K562 (cell line): ENCODE measurements at places on chromosomes 4 and X.

DNA sequence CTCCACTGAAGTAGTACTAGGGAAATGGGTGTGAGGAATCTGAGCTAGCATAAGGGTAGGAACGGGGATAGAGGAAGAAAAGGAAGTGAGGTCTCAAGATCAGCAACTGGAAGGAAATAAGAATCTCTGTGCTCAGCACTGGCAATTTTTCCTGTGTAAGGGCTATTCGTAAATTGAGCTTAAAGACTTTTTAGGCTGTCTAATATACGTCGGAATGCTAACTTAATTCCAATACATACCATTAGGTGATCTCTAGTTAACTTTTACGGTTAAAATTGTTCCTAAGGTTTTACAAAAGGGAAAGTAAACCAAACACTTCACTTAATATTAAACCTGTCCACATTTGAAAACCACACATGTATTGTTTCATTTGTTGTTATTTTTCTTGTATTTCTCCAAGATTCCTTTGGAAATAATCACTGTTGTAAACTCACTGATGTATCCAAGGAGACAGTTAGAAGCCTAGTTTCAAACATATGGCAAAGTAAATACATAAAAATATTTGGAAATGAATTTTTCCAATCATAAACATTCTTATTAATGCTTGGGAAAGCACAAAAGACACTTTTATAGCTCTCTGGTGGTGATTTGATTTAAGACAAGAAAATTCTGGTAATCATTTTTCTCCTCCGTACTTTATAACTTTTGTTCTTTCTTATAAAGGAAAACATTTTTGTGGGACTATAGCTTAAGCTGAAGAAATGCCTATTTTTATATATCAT lies 28.1 kb upstream of the HPGDS start:
- no peak for DNase-seq

DNA sequence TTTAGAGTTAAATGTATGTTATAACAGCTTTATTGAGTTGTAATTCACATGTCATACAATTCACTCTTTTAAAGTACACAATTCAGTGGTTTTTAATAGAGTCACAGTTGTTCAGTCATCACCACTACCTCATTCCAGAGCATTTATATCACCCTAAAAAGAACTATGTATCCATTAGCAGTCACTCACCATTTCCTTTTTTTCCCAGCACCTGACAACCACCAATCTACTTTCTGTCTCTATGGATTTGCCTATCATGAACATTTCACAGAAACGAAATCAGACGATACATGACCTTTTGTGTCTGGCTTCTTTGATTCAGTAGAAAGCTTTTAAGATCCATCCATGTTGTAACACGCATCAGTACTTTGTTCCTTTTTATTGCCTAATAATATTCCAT lies 52.9 kb upstream of the FRAS1 start:
- no peak for DNase-seq

- DNase-seq = no peak
Observed at GRCh38 chr4:153126137-153126536, 78.1 kb upstream of the TRIM2 start.

DNA sequence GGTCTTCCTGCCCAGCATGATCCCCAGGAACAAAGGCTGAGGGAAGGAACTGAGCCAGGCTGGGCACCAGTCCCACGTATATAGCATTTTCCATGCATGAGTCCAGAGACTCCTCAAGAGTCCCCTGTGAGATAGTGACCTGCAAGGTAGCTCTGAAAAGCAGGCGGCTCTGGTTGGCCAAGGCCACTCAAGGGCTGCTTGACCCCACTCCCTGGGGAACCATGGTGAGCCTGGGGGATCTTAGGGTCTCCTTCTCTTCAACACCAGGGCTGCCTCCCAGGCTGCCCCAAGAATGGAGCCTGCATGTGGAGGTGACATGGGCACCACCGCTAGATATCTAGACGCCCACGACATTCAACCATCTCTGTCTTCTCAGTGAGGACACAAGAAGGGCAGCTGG lies 79.2 kb downstream of the SLC2A9 start:
- DNase-seq = no peak

- no peak for DNase-seq
Observed at GRCh38 chr4:1480720-1481119, 74.5 kb upstream of the NKX1-1 start.

GRCh38 chr4:55543858-55544257 lies 2.9 kb downstream of the CLOCK start:
- peak; percentile 43 for DNase-seq

DNA sequence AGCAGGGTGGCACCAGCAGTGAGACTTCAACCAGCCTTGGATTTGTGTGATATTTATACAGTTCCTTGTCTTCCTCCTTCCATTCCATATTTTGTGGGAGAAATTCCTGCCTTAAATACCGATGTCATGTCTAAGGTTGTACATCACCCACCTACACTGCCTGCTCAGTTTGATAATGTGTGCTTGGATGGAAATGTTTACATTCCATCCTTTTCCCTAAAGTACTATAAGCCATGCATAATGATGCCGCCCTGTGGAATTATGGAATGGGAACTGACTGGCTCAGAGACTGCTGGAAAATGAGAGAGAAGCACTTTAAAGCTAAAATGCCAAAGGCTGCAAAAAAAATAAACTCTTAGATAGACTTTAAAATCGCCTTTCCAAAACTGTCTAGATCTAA lies 11.3 kb upstream of the GLUD2 start:
- no peak for DNase-seq

DNA sequence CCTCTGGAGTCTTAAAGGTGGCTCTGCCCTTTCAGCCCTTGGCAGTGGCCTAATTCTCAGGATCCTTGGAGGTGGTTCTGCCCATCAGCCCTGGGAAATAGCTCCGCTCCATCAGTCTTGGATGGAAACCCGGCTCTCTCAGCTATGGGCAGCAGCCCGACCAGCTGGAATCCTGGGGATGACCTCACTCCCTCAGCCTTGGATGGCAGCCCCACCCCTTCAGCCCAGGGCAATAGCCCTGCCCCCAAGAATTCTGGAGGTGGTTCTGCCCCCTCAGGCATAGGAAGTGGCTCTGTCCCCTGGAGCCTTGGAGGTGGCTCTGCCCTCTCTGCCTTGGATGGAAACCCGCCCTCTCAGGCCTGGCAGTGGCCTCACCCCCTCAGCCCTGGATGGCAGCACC lies 127.7 kb downstream of the RBMX2 start:
- no peak for DNase-seq

DNA sequence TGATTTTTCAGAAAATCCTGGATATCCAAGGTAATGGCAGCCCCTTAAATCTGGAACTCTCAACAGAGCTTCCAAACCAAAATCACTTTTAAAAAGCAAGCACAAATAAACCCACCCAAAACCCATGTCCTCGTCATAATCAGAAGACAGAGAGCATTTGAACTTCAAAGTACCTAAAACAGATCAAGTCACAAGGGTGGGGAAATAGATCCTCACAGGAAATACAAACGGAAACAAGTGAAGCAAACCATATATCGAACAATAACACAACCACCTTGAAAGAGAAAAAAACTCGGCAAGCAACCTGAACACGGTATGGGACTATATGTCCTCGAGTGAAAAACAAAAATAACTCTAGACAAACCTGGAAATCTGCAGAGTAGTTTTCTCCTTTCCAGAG lies 15.9 kb upstream of the CCNQ start:
- no peak for DNase-seq

GRCh38 chr4:10160281-10160856 lies 43.8 kb upstream of the WDR1 start:
- peak; percentile 33 for DNase-seq

- DNase-seq = peak; percentile 37
Observed at GRCh38 chrX:106802388-106803275, at the start of gene TBC1D8B. TSS of gene TBC1D8B (plus strand) at chrX:106802673. CDS start at chrX:106802854, 181 bp downstream.

DNA sequence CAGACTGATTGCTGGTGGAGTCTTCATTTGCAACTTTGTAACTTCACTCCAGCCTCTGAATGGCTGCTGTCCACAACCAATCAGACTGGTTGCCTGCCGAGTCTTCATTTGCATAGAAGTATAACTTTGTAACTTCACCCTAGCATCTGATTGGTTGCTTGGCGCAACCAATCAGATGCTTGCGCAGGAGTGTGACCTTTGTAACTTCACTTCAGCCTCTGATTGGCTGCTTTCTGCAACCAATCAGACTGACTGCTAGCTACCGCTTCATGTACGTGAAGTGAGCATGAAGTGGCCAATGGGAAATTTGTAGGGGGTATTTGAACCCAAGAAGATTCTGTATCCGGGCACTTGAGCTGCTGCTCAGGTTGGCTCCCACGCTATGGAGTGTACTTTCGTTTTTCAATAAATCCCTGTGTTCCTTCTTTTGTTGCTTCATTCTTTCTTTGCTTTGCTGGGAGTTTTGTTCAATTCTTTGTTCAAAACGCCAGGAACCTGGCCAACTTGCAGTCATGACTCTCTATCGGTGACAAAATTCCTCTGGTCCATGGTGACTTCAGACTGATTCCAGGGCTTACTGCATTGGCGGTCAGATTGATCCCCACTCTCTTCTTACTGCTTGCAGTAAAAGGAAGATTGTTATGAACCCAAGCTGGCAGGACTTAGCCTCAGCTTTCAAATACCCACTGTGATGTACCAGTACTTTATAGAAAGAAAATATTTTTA lies 46.4 kb upstream of the FGG start:
- DNase-seq = peak; percentile 22

- no peak for DNase-seq
Observed at GRCh38 chrX:38768079-38768478, 33.2 kb upstream of the MID1IP1 start.

GRCh38 chr4:123284168-123284567 lies 112.4 kb upstream of the SPRY1 start:
- DNase-seq = no peak

GRCh38 chr4:106587558-106587957 lies 219.0 kb upstream of the GIMD1 start:
- no peak for DNase-seq

DNA sequence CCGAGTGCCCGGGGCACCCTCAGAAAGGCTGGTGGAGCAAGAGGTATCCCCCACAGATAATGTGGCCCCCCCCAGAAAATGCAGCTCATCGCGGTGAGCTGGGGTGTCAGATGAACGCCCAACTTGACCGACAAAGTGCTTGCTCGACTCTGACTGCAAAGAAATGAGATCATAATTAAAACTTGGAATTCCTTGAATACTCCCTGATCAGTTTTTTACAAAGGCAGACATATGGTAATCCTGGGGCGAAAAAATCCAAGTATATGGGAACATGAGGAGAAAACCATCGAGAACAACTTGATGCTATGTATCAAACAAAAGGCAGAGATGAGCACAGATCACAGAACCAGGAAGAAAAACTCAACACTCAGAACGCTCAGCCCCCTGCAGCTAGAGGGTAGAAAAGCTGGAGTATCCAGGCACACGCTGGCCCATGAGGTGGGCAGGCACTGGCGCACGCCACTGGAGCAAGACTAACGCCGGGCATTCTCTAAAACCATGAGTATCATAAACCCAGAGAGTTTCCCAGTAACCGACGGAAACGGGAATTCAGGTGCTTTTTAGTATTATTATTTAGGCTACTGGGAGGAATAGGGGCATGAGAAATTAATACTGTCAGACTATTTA lies 127.3 kb downstream of the AFAP1 start:
- no peak for DNase-seq

DNA sequence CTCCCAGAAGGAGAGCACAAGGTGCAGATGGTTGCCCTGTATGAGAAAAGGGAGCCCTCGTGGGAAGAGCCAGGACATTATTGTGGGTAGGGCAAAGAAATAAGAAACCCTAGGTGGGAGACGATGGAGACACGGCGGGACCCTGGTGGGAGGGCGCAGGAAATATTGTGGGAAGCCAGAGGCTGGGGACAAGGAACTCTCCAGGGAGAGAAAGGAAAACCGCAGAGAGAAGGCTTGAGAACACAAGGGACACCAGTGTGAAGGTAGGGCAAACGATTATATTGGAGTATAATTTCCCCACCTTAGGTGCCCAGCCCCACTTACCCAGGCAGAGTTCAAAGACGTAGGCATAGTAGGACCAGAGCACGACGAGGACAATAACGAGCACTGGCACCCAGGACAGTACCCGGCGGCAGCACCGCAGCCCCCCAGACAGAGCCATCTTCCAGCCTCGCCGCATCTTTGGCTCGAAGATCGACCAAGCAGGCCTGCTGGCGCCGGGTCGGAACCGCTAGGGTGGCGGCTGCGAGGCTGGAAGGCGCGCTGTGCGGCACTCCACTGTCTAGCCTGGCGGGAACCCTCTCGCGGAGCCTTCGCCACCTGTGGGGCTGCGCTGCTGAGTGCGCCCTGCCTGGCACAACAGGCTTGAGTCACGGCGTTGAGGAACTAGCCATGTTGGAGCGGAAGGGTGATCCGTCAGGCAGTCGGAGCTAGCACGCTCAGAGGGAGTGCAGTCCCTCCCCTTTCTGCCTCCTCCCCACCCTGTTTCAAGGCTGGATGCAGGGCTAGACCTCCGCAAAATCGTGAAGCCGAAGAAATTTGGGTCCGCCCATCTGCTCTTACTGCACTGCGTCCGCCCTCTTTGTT lies at the start of gene ZDHHC15:
ZDHHC15 (minus strand) TSS at position 473 of the 867 bp plus-strand sequence; CDS start at position 460, 13 bp downstream.
- DNase-seq = no peak

- no peak for DNase-seq
Observed at GRCh38 chrX:107935664-107936433, 46.3 kb downstream of the TEX13B start.

GRCh38 chrX:12021698-12022097 lies 116.6 kb upstream of the FRMPD4 start:
- DNase-seq = no peak

DNA sequence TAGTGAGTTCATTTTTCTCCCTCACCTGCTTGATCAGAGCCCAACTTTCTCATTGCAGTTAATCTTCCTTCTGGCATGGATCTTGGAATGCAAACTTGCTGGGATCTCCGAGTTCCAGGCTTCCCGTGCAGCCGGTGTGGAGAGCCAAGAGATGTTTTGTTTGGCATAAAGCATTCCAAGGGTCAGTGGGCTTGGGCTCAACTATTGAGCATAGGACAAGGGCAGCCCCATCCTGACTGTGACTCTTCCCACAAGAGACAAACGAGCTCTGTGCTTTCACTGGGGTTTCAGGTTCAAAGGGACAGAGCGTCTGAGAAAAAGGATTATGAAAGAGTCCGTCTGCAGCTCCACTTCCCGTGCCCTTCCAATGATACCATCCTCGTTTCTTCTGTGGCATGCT lies 10.5 kb downstream of the TLR7 start:
- no peak for DNase-seq

DNA sequence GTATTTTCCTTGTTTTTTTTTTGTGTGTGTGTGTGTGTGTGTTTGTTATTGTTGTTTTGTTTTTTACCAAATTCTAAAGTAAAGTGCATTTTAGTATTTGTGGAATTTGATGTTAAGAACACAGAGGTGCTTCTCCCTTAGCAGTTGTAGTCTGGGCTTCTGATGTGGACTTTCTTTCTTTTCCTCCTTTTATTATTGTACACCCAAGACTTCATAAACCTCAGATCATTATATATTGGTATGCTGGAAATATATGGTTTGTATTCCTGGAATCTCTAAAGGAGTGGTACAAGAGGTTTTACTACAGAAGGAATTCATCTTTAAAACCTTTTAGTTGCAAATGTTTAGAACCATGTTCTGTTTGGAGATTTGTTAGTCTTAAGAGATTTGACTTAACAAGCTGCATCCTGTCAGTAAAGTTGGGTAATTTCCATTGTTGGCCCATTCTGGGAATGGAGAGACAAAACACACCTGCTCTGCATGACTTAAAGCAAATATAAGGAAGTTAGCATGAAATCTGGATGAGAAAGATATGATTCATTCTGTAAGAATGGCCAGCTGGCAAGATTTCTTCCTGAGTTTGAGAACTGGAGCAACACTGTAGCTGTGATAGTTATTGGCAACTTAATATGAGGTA lies 64.0 kb downstream of the SMAD1 start:
- no peak for DNase-seq
